ENCODE measurements at places on chromosomes 1 and 21.

- DNase-seq: no peak
Measured at GRCh38 chr1:94322696-94323095, 85.3 kb upstream of the ARHGAP29 start.

GRCh38 chr1:46131712-46132528, 509 bp downstream of the PIK3R3 start:
- DNase-seq: peak; percentile 32

- DNase-seq: no peak
Measured at GRCh38 chr1:26419494-26419893, 8.9 kb downstream of the LIN28A start.

GRCh38 chr1:3242408-3243260, 173.6 kb downstream of the PRDM16 start:
- no peak for DNase-seq

DNA sequence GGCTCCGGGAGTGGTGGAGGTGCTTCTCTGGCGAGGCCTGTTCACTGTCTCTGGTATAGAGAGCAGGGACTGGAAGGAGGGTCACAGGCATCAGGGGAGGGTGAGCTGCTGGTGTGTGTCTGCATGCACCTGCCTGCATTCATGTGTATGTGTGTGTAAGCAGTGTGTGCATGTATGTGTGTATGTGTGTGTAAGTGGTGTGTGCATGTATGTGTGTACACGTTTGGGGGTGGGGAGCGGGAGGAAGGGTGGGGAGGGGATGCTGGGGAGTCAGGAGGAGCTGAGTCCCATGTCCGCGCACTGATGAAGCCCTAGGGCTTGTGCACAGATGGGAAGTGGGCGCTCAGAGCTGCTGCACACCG, 49.0 kb downstream of the ARHGEF16 start:
- no peak for DNase-seq

- peak; percentile 70 for DNase-seq
Measured at GRCh38 chr1:182391362-182392049, at the start of gene GLUL. GLUL (minus strand) TSS chr1:182391790; CDS start chr1:182388737, 3,053 bp downstream.

GRCh38 chr1:67001682-67002425, 52.1 kb downstream of the SLC35D1 start:
- DNase-seq: no peak

GRCh38 chr1:78676993-78677392, 27.4 kb downstream of the IFI44 start:
- DNase-seq: no peak

DNA sequence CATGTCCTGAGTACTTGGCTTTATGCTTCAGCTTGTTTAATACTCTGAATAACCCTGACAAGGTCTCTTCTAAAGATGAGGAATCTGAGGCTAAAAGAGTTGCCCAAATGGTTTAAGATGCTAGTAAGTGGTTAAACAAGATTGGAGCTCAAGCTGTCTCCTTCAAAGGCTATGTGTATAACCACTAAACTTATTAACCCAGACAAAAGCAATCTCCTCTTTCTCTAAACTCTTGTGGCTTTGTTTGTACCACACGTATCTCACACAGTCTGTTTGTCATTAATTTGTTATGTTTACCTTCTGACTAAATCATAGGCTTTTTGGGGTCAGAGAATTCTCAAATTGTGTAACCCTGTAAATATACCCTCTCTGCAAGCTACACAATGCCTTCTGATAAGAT, 89.9 kb downstream of the HMCN1 start:
- DNase-seq: no peak

- DNase-seq: no peak
Measured at GRCh38 chr1:168535536-168535935, 8.3 kb downstream of the XCL2 start.

DNA sequence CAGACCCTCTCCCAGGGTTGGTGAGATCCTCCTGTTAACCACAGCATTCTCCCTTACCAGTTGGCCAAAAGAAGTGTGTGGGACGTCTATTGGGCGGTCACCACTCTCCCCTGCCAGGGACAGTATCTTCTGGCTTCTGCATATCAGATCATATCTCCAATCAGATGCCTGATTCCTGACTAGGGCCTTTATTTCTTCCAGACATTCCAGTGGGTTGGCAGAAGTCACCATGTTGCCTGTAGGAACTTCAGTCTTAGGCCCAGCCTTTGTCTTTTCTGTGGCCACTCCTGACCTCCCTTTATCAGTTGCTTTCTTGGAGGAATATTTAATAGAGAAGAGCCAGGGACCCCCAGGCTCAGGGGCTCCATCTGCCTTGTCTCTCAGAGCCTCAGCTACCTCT, 130.4 kb upstream of the F3 start:
- no peak for DNase-seq

GRCh38 chr1:23354245-23354644, 10.2 kb upstream of the HNRNPR start:
- DNase-seq: no peak

- DNase-seq: no peak
Measured at GRCh38 chr1:225422031-225422605, 5.7 kb downstream of the LBR start.

DNA sequence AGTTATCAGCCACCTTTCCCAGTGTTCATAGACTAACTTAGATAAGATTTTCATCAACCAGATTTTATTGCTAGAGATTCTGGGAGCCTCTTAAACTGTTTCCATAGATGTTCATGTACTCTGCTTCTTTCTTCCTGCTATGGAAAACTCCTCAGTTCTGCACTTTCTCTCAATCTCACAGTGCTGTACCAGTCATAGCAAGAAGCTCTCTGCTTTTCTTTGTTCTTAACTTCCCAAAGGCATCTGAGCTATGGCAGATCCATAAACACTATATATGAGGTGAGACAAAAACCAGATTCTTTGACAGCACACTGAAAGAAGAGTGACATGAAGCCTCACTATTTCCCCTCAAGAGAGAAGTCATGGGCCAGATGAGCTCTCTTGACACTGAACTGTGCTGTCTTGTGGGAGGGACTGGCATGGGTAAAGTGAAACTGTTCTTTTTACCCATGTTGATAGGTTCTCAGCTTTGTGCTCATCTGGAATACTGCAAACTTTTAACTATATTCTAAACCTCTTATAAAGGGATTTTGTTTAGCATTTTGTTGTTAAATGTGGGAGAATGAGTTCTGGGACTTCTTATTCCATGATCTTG, 64.2 kb upstream of the LYPLAL1 start:
- DNase-seq: no peak

DNA sequence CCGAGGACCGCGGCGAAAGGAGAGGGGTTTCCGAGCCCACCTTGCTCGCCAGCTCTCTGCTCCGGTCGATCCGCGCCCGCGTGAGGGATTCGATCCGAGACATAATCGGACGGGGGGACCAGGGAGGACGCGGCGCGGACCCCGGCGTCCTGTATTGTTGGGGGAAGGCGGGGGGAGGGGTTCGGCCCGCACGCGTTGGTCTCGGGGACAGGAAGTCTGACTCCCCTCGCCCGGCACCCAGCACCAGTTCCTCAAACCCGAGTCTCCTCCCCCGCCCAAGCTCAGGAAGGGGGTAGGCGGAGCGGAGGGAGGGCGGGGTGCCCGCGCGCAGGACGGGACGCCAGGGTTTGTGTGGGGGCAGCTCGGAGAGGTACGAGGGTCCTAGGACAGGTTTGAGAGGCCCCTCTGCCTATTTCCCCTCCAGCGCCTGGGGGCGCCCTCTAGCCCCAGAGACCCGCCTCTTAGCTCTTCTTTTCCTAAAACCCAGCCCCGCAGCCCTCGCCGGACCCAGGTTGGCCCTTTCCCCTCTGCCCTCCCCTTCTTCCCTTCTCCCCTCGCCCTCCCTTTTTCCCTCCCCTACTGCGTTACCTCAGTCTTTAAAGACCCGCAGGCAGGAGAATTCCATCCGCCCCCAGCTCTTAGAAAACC, at the start of gene ARHGEF2:
ARHGEF2 (minus strand) TSS at position 223 of the 648 bp plus-strand sequence; CDS start at position 103, 120 bp downstream.
- DNase-seq: peak; percentile 78

- DNase-seq: peak; percentile 45
Measured at GRCh38 chr1:154747740-154748404, 122.2 kb downstream of the KCNN3 start.

- DNase-seq: no peak
Measured at GRCh38 chr1:26327956-26328362, 10.2 kb downstream of the CD52 start.

DNA sequence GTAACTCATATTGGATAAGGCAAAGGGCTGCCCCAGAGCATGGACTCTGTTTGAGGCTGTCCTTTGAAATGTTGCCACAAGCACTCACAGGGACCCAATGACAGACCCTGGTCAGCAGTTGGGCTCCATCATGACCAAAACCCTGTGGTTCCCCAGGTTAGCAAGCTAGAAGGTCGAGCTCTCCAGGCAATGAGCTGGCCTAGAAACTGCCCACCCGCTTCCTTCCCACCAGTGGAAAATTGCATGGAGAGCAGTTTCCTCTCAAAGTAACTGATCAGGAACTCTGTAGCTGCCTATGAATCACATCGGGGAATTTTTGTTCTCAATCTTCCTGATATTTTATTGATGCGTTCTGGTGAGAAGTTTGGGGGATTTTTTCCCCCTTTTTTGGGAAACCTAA, 52.8 kb downstream of the FHAD1 start:
- no peak for DNase-seq

DNA sequence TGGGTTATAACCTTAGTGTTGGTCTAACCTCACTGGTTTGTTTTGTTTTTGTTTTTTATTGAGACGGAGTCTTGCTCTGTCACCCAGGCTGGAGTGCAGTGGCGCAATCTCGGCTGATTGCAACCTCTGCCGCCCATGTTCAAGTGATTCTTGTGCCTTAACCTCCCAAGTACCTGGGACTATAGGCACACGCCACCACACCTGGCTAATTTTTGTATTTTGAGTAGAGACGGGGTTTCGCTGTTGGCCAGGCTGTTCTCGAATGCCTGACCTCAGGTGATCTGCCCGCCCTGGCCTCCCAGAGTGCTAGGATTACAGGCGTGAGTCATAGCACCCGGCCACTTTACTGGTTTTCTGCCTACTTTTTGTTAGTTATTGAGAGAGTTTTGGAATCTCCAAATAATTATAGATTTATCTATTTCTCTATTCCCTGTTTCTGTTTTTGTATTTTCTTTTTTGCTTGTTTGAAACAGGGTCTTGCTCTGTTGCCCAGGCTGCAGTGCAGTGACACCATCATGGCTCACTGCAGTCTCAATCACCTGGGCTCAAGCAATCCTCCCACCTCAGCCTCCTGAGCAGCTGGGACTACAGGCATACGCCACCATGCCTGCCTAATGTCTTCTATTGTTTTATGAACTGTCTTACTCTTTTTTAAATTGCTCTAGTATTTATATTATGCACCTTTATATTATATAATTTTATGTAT, 21.4 kb downstream of the SMG7 start:
- DNase-seq: no peak

DNA sequence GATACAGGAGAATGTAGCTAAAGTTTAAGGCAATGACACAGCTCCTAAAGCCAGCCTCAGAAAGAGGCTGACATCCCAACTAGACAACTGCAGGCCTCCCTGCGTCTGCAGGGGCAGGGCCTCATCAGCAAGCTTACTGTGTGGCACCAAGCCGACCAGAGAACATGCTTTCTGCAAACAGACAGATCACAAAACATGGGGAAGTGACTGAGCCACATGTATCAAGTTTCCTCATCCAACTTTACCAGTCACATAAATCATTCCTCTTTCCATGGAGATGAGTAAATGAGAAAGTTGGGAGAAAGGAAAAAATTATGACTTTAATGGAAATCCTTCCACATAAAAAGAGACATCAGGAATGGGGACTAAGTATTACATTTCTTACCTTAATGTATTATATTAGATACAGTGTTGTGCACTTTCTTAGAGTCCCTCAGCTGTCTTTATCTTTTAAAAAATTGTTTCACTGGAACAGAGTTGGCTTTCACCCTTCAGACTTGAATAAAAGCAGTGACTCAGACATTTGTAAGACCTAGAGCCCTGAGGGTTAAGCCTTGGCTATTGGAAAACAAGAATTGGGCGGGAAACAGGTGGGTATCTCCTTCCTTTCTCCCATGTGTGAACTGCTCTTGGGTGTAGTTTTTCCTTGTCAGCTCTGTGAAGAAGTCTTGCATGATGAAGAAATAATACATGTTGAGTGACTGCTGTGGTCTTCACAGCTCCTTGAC, 305.7 kb upstream of the SNX7 start:
- DNase-seq: no peak

GRCh38 chr1:14392859-14393365, 205.6 kb upstream of the KAZN start:
- no peak for DNase-seq

Measured in activated naive CD4-positive, alpha-beta T cell treated with Interleukin-2 at 50 U/mL for 16 hours (primary cell).